ENCODE measurements at places on chromosomes 4 and X. TPM values are rescaled to one million over a fixed set of nuclear protein-coding genes. Genes with fewer than 3 reads are reported as not detected.

DNA sequence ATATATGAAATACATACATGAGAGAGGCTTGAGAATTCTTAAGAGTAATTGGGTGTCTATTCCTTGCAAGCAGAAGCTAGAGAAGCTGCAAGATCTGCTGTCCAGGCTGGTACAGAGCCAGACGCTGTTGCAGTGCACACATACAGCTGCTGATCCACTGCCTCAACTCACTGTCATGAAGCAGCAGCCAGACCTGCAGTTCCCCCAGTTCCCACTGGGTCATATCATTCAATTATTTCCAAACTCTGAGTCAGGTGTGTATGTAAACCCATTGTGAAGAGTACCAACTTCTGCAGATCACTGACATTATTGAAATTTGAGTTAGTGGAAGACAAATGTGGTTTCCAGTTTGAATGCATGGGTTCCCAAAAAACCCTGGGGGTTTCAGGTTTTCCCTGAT lies 1212.8 kb upstream of the ADGRL3 start:
- no peak for DNase-seq

- no peak for DNase-seq
These were observed 4.9 kb downstream of the FGFR3 start for GRCh38 chr4:1797861-1798579.

Gene NSG1
- total RNA-seq = 28.3 TPM

- DNase-seq = no peak
These were observed 88.0 kb upstream of the CBR4 start for GRCh38 chr4:169098054-169098497.

- DNase-seq = no peak
These were observed 192.2 kb downstream of the NDST4 start for GRCh38 chr4:114921191-114921590.

DNA sequence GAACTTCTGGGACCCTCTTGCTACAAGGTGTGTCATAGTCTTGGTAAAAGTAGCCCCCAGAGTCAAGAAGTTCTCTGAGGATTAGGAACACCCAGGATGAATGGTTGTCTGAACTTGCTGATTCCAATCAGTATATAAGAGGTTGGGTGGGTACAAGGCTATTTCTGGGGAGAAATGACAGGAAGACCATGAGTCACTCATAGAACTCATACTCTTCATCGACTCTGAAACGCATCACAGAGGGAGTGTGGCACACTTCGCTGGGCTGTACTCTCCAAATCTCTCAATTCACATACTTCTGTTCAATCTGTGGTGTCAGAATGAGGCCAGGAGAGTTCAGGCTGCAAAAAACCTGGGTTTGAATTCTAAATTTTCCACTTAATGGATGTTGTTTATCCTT lies 193.2 kb upstream of the LEF1 start:
- DNase-seq = no peak

- DNase-seq = no peak
These were observed 63.5 kb downstream of the ENPP6 start for GRCh38 chr4:184154199-184154598.

Gene GPR78
- total RNA-seq = 1.4 TPM

Gene ADAMTS3
- 0.94 TPM for total RNA-seq

DNA sequence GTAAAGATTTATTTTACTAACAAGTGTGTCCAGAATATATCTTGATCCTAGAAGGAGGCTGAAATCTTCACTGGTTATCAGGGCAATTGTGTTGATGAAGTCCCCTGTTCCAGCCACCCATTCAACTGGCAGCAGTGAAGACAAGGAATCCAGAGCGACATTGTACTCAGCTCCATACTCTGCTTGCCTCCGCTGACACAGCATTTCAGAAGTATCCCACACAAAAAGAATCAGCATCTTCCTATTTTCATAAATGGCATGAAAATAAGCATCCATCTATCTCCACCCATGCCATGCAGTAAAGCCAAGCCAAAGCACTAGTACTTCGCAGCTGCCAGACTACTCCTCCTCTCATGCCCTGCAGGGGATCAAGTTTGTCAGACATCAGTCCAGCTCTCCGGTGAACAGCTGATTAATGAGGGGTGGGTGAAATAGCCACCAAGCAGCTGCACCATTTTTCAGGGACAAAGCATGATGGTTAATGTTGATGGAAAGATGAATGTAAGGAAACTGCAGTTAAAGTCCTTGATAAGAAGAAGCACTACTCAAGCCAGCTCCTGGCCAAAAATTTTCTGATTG lies 54.0 kb downstream of the COL25A1 start:
- DNase-seq = no peak

- no peak for DNase-seq
These were observed 150.3 kb downstream of the NHS start for GRCh38 chrX:17525266-17525665.

Gene CYBB
- 13.7 TPM for total RNA-seq

DNA sequence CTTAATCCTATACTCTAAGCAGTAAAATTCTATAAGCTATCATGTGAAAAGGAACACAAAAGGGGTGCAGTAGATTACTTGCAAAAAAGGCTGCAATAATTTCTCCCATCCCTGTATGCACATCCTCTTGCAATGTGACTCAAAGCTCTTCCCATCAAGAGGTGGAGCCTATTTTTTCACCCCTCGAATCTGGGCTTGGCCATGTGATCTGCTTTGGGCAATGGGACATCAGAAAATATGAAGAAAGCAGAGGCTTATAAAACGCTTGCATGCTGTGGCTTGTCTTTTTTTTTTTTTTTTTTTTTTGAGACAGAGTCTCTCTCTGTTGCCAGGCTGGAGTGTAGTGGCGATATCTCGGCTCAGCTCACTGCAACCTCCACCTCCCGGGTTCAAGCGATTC lies 33.0 kb downstream of the GEMIN8 start:
- no peak for DNase-seq

Gene PPP2R2C
- total RNA-seq = 2.8 TPM

GRCh38 chr4:13464543-13464942 lies 19.6 kb downstream of the RAB28 start:
- no peak for DNase-seq

DNA sequence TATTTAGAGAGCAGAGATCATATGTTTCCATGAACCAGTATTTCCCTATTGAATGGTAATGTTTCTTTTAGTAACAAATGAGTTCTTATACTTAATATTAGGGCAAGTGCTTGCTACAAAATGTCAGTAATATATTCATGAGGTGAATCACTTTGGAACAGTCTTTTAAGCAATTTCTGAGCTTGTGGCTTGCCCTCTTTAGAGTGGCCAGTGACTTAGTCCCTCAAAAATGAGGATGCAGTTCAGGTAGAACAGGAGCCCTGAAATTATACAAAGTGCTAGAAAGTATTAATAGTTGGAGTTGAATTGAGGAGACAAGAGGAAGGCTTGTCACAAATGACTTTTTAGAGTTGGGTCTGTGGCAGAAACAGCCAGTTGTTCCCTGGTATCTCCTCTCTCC lies 53.4 kb upstream of the PITX2 start:
- no peak for DNase-seq

DNA sequence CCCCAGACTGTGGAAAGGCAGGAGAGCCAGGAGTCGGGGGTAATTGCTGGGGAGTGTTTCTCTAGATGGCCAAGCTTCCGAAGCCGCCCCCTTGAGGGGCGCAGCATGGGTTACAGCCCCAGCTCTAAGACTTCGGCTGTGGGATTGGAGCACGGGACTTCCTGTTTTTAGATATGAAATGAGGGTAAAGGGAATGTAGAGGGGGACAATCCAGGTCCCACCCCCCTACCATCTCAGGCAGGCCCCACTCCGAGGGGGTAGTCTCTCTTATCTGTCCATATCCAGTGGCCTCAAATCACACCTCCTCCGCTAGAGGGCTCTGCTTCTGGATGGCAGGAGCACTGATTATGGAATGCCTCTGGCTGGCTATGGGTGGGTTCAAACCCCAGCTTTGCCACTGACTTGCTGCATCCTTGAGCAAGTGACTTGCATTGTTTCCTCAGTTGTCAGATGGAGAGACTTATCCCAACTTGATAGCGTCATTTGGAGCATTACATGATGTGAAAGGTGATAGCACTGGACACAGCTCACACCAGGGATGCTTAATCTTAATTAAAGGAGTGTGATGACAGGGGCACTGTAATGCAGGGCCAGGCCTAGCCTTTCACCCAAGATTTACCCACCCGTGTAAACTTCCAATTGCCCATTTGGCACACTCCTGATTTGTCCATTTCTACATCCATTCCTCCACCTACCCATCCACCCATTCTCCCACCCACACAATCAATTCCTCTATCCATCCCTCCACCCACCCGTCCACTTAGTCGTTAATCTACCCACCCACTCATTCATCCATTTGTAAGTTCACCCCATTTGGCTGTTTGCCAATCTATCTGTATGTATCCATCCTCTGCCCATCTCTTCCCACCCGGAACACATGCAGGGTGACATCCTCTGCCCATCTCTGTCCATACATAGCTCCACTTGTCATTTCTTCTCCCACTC lies 848 bp upstream of the KCND1 start:
- peak; percentile 52 for DNase-seq

DNA sequence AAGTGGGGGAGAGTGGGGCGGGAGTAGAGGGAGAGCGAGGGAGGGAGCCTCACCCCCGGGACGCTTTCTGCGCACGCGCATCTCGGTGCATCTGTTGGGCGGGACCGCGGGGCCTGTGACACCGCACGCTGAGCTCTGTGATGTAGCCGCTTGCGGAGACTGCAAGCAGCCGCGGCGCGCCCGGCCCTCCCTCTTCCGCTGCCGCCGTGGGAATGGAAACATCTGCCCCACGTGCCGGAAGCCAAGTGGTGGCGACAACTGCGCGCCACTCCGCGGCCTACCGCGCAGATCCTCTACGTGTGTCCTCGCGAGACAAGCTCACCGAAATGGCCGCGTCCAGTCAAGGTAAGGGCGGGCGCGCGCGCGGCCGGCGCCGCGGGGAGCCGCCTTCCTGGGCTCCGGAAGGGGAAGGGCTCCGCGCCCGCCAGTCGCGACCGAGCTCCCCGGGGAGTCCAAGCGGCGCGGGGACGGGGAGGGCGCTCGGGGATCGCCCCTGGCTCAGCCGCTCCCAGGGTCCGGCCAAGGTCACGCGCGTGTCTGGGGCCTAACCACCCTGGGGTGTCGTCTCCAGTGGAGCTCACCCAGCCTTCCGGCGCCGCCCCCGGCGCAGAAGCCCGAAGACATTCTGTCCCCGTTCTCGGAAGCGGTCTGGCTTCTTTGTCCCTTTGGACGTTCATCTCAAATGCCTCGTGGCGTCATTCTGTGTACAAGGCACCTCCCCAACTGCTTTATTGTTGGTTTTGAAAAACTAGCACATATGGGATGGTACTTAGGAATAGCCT lies at the start of gene FUNDC2:
TSS of gene FUNDC2 (plus strand) at position 118 of the 782 bp plus-strand sequence. CDS start at position 213, 95 bp downstream.
- DNase-seq = peak; percentile 93

Gene MEPE
- total RNA-seq = not detected

Gene XAGE1A
- not detected for total RNA-seq

Gene AMOT
- total RNA-seq = 27.5 TPM

GRCh38 chrX:16267431-16267830 lies 100.2 kb downstream of the MAGEB17 start:
- no peak for DNase-seq

- no peak for DNase-seq
These were observed 36.7 kb downstream of the IL13RA1 start for GRCh38 chrX:118764122-118764521.

DNA sequence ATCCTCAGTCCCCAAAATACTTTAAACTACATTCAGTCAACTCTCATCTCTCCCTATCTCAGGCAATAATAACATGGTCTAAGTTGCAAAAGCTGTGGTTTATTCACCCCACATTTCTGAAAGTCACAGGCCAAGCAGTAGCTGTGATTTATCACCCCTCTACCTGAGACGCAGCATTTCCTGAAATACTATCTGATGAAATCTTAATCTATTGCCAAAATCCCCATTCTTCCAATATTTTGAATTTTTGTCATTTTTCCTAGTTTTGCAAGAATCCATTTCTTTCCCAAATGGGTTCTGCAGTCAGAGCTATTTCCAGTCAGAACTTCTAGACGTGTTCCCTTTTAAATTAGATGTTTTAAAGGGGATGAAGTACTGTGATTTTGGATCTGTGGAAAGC lies 148.3 kb downstream of the BANK1 start:
- DNase-seq = no peak

- DNase-seq = peak; percentile 56
These were observed 66.0 kb downstream of the TBL1X start for GRCh38 chrX:9530848-9531274.

DNA sequence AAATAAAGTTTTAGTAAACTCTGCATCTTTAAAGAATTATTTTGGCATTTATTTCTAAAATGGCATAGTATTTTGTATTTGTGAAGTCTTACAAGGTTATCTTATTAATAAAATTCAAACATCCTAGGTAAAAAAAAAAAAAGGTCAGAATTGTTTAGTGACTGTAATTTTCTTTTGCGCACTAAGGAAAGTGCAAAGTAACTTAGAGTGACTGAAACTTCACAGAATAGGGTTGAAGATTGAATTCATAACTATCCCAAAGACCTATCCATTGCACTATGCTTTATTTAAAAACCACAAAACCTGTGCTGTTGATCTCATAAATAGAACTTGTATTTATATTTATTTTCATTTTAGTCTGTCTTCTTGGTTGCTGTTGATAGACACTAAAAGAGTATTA lies 370 bp downstream of the ALB start:
- no peak for DNase-seq

- DNase-seq = no peak
These were observed 231.7 kb upstream of the PPARGC1A start for GRCh38 chr4:24121395-24122175.

GRCh38 chr4:37988670-37989069 lies 28.5 kb downstream of the PTTG2 start:
- DNase-seq = no peak

GRCh38 chrX:108541286-108541685 lies 101.6 kb downstream of the COL4A5 start:
- no peak for DNase-seq

Gene PAGE5
- total RNA-seq = not detected

- no peak for DNase-seq
These were observed 61.8 kb downstream of the POLR2B start for GRCh38 chr4:57040510-57040909.

DNA sequence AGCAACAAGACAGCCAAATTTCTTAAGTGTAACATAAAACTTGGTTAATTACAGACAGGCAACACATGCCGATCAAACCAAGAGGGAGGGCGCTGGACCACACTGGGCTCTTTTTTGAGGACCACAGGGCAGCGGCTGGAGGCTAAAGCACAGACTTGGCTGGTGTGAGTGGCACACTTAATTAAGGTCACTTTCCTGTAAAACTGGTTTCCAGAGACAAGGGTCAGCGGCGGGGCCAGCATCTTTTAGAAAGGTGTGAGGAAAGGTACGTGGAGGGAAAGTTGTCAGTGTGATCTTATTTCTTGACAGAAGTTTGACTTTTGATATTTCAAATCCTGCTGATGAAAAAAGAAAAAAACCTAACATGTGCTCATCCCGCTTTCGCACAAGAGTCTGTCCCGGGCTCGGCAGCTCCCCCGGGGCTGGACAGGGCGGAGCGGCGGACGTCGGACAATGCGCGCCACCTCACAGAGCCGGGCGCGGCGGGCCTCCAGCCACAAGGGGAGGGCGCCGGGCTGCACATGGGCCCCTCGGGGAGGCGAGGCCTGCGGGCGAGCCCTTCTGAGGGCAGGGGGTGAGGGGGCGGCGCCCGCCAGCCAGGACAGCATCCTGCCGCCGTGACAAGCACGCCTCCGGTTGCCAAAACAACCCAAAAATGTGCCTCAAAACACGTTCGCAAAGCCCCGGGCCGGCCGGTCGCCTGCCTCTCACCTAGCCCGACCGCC lies 660 bp upstream of the HSPA4L start:
- DNase-seq = peak; percentile 44
